ENCODE measurements at places on chromosomes 11 and 22.
A peak's percentile ranks its signal among the peaks of the same experiment; 100 is the strongest.

DNA sequence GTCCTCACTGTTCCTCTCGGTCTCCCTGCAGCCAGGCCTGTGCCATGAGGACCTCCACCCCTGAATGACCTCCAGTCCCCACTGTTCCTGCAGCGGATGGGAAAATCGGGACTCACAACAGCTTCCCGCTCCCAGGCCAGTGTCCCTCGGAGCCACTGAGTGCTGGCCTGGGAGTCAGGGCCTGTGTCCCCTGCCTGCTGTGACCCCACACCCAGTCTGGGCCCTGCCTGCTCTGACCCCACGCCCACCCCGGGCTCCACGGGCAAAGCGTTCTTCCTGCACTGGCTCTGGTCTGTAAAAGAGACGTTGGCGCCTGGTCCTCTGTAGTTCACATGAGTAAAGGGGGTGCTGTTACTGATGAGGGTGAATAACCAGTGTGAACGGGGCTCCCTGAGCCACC is 73.0 kb upstream of the SHISAL1 start:
- no peak for DNase-seq

GRCh38 chr11:17476317-17477083 is at the start of gene ABCC8:
ABCC8 (minus strand) TSS chr11:17476845; CDS start chr11:17476776, 69 bp downstream.
- DNase-seq = no peak

- DNase-seq = no peak
These were observed 196.4 kb downstream of the IGLL1 start for GRCh38 chr22:23383491-23384361.

GRCh38 chr11:64070314-64070681 is 34.6 kb downstream of the FLRT1 start:
- DNase-seq = no peak

DNA sequence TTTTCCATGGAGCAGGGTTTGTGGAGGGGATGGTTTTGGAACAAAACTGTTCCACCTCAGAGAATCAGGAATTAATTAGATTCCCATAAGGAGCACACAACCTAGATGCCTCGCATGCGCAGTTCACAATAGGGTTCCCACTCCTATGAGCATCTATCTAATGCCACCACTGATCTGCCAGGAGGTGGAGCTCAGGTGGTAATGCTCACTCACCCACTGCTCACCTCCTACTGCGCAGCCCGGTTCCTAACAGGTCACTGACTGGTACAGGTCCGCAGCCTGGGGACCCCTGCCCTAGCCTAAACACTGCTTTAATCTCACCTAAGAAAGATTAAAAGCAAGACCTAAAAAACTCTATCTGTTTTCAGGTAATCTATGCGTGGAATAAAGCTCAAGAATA is 553.0 kb downstream of the JRKL start:
- DNase-seq = no peak

GRCh38 chr22:38431266-38432010 is 23.6 kb downstream of the KCNJ4 start:
- DNase-seq = no peak

- DNase-seq = peak; percentile 22
These were observed 27.3 kb downstream of the SLC1A2 start for GRCh38 chr11:35391922-35392688.

DNA sequence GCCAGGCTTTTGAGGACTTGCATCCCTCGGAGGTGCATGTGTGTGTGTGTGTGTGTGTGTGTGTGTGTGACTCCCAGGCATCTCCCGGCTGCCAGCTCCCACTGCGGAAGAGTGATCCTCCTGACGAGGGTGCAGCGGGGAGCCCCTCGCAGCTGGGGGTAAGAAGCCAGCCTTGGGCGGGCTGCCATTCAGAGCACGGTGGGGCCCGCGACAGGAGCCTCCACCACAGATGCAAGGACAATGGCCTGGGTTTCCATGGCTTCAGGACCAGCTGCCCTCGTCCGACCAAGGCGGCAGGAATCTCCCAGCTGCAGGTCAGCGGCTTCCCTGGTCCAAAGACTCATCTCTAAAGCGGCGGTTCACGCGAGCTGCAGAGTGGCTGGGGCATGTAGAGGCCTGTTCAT is 908.5 kb downstream of the BRD1 start:
- no peak for DNase-seq

DNA sequence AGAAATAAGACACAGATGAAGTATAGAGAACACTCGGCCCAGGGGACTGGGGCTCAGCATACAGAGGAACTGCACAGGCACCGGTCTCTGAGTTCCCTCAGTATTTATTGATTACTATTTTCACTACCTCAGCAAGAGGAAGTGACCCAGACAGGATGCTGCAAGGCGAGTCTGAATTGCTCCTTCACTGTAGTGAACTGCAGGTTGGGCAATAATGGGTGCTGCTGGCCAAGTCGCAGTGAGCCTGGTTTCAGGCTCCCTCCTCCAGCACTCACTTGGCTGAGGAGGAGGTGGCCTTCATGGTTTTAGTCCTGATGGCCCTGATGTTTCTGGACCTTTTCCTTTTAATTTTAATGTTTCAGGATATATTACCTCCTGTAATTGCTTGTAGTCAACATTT is 10.4 kb downstream of the OR52K2 start:
- no peak for DNase-seq

GRCh38 chr11:77082838-77083565 is 16.2 kb downstream of the CAPN5 start:
- DNase-seq = no peak

GRCh38 chr11:19432370-19433061 is 191.8 kb upstream of the E2F8 start:
- peak; percentile 62 for DNase-seq

DNA sequence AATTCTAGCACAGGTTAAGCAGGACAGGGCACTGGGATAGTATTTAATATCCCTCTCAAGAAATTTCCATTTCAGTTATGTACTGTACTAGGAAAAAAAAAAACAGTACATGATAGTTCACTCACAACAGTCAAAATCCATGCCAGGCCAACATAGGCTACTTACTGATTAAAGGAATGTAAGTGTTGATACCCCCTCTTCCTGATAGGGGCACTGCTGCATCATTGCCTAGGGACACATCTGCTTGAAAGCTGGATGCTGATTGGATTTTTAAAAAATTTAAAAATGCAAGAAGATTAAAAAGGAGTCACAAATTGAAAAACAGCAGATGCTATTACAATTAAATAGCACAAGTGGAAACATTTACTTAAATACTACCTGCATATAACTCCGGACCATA is 43.4 kb downstream of the APOL5 start:
- DNase-seq = no peak

DNA sequence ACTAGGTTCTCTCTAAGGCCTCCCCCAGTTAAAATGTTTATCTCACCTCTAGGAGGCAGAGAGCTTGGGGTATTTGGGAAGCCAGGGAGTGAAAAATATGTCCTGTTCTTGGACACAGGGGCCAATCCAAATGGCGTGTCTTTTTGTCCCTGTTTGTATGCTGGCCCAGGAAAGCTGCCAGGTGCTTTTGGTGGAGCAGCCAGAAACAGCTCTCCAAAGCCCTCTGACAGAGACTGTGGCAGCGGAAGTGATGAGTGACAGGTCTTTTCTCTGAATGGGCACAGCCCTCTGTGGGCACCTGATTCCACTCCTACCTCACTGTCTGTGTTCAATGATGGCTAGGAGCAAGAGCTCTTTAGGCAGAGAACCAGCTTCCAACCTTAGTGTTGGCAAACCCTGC is 106.4 kb upstream of the KIRREL3 start:
- peak; percentile 42 for DNase-seq

GRCh38 chr22:27729246-27729645 is 72.3 kb downstream of the MN1 start:
- no peak for DNase-seq

All from NCI-H187 treated with DMSO at 0.1 percent for 48 hours (cell line).